Transverse colon (tissue), 4 donors: ENCODE measurements at places on chromosomes 4 and X. TPM values are rescaled to one million over a fixed set of nuclear protein-coding genes. Genes with fewer than 3 reads are reported as not detected.

MAGEH1 gene
- total RNA-seq: 10.6 TPM

- no peak for DNase-seq
These were observed 42.4 kb upstream of the MTMR8 start for GRCh38 chrX:64437665-64438064.

- no peak for DNase-seq
These were observed 426.7 kb downstream of the KLHL13 start for GRCh38 chrX:117689956-117690355.

- no peak for DNase-seq
These were observed 82.3 kb upstream of the PPARGC1A start for GRCh38 chr4:23972187-23972586.

DNA sequence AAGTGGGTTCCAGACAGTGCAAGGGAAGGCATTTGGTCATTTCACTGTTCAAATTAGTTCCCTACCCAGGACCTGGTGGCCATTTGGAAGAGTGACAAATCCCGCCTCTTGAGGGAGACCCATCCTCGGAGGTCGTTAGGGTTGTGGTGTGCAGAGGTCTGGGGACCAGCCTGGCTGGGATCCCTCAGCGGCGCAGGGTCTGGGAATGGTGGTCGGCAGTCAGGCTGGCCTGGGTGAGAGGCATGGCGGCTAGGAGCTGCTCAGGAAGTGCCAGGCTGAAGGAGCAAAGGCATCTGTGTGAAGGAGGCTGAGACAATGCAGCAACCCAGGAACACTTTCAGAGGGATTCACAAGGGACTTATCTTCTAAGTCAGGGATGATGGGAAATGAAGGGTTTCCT, 6.7 kb downstream of the NLGN3 start:
- DNase-seq: no peak

DNA sequence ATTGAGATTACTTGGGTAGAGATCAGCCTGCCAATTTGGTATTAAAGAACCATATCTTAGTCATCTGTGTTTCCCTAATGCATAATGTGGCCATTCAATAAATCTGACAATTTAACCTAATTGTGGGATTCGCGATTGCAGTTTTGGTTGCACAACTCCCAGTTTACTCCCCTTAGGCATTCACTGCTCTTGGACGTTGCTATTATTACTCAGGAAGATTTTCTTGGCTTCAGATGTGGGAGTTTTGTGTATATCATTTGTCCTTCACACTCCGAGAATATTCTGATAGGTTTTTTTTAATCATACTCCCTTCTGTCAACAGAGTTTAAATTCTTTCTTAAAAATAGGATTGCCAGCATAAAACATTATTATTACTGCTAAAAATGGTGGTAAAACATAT, 22.0 kb upstream of the TRPC3 start:
- DNase-seq: no peak
